Stimulated activated naive B cell treated with anti-CD40 and anti-IgM and Interleukin-4, amounts not matched to agents 10 μg/mL and 1 μg/mL and 100 μg/mL, for 72 hours (primary cell): ENCODE measurements at places on chromosomes 1 and 21.

DNA sequence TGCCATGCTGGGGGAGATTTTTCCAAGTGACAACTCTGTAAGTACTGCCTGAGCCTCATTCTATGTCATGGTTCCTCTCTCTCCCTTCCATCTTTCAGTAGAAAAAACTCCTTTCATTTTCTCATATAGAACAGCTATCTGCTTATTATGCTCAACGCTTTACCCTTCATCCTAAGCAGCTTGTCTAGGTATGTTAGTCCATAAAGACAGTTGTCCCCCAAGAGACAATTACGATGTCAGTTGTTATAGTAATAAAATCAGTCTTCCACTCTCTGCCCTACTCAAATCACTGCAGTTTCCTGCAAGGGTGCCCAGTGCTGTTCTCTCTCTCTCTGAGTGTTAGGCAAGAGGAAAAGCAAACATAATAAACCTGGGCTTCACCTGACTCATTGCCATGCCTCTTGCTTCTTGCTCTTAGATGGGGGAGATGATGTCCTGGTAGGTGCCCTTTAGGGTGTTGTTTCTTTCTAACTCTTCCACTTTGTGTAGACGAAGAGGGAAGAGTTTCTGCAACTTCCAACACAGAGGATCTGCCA, 59.4 kb downstream of the PAPPA2 start:
- DNase-seq = no peak

- DNase-seq = no peak
These were observed 438.0 kb upstream of the VAMP3 start for GRCh38 chr1:7333094-7333493.

- DNase-seq = peak; percentile 51
These were observed 3.6 kb upstream of the CYB561D1 start for GRCh38 chr1:109490029-109490933.

DNA sequence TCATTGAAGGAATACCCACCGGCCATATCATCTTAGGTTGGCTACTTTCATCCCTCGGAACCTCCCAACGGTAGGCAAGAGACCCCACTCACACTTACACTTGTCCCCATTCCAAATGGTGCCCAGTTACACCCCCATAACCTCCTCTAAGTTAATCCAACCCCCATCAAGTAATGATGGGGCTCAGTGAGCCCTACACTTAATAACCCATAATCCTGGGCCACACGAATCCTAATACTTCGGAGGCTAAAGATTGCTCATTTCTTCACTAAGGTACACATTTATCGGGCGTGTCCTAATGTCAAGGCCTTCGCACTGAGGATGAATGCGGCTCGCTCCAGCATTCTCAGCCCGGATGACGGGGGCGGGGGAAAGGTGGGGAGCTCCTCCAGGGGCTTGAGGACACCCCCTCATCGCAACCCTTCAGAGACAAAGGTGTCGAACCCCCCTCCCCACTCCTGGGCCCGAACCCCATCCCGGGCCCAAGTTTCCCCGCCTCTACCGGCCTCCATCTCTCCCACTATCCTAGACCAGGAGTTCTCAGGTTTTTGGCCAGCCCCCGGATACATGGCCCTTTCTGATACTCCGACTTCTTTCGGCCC, 435 bp downstream of the ILF2 start:
- no peak for DNase-seq

DNA sequence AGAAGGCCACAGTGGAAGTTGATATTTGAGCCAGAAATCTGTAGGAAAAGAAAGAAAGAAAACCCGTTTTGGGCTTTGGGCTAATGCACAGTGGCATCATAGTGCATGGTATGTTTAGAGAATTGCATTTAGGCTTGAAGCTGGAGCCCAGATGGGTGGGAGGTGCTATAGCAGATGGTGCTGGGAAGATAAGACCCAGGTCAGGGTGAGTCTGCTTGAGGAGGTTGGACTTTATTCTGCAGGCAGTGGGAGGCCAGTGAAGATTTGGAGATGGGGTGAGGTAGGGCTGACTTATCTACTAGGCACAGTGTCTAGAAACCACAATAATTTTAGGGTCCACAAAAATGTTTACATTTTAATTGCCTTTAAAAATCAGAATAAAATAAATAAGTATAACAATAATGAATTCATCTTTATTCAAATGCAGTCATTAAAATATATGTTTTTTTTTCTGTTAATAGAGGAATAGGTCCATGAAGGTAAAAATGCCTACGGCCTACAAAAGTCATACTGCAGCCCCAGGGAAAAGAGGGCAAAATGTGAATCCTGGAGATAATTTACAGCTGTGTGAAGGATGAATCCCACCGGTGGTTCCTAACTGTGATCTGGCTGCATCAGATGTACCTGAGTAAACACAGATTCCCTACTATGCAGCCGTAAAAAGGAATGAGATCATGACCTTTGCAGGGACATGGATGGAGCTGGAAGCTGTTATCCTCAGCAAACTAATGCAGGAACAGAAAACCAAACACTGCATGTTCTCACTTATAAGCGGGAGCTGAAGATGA, 8.7 kb downstream of the DNAJC6 start:
- DNase-seq = no peak

GRCh38 chr1:232474826-232475225, 155.1 kb downstream of the SIPA1L2 start:
- DNase-seq = no peak

GRCh38 chr1:162327788-162328165, 48.9 kb downstream of the SPATA46 start:
- no peak for DNase-seq

GRCh38 chr1:221335161-221336101, 406.5 kb downstream of the DUSP10 start:
- no peak for DNase-seq

GRCh38 chr1:182702826-182703524, 18.6 kb upstream of the RGS8 start:
- no peak for DNase-seq

DNA sequence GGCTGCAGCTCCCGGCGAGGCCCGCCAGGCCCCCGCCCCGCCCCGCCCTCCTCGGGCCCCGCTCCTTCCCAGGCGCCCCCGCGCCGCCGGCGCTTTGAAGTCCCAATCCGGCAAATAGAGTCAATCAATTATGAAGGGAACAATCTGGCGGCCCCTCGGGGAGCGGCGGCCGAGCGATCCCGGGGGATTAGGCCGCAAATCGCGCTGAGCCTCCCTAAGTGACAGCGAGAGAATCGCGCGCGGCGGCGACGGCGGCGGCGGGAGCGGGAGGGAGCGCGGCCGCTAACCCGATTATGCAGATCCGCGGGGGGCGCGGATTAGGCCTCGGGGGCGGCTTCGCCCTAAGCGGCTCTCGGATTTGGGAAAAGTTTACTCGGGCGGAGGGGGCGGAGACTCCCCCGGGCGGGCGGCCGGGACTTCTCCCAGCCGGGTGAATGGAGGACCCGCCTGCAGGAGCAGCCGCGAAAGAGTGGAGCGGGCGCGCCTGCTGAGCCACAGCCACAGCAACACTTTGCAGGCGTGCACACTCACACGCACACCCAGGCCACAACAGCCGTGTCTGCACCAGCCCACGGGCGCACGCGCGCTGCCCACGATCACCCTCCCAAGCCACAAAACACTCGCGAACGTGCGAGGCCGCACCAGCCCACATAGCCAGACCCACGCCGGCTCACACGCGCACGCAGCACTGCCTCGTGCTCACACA, 23.0 kb upstream of the DMBX1 start:
- DNase-seq = no peak

- DNase-seq = no peak
These were observed 12.6 kb upstream of the MRPS14 start for GRCh38 chr1:175035865-175036264.

DNA sequence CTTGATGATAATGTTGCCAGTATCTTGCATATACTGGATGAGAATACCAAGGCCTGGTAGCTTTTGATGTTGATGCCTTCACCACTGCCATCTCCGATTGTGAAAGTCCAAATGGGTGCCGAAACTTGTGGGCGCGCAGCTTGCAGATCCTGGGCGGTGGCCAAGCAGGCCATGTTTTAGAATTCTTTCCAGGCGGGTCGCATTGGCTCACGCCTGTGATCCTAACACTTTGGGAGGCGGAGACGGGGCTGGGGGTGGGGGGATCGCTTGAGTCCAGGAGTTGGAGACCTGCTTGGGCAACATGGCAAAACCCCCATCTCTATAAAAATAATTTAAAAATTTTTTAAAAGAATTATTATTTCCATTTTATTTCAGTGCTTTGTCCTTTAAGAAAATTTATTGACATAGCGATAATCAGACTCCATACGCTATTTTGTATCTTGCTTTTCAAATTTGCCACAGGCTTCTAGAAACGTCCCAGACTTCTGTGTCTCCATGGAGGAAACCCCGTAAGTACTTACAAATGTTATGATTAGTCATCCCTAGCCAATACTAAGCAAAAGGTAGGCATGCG, 592 bp upstream of the ZNF326 start:
- DNase-seq = no peak

DNA sequence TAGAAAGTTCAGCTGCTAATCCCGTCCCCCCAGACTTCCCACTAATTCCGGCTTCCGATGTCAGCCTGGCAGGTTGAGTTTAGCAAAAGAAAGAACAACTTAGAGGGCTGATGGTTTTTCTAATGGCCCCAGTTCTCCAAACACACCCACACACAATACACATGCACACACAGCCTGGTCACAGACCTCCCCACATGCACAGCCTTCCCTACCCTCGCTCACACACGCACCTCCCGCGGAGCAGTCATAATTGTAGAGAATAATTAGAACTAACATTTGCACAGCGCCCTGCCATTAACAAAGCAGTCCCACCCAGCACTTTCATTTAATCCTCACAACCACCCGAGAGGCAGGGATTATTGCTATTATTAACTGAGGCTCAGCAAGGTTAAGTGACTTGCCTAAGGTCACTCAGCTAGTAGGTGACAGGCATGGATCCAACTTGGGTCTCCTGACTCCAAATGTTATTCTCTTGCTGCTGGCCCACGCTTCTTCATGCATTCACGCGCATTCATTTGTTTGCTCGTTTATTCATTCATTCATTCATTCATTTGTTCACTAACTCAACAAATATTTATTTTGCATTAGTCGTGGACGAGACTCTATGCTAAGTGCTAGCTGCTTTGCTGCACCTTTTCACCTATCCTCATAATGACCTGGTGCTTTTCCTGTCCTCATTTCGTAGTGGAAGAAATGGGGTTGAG, 274.9 kb downstream of the FOXD2 start:
- DNase-seq = no peak

- no peak for DNase-seq
These were observed 9.4 kb downstream of the ZNF678 start for GRCh38 chr1:227572752-227573151.

DNA sequence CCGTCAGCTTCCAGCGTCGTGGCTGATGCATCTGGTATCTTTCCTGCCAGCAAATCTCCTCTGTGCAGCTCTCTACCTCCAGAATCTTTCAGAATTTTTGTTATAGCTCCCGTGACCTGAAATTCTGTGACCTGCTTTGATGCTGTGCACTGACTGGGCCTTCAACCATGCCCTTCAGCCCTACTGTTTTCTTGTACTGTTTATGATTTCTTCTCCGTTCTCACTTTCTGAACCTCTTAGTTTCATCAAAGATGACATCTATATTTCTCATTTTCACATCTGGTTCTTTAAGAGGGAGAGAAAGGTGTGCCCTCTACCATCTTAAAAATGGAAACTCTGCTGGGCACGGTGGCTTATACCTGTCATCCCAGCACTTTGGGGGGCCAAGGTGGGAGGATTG, 5.7 kb downstream of the PRDM15 start:
- no peak for DNase-seq

DNA sequence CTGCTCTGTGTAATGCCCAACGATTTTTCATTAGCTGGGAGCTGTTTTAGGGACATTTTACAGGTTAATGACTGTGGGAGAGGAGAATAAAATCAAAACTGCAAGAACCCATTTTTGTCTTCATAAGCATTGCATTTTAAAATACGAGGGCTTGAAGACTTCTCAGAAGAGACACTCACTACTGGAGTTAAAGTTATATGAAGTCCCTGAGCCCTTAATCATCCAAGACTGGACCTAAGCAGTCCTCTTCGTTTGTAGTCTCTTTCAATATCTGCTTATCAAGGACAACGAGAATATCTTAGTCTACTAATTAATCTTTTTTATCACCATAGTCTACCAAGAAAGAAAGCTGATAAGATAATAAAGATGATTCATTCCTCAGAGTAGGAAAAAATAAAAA, 176.9 kb upstream of the SGIP1 start:
- DNase-seq = no peak

GRCh38 chr1:241079047-241079446, 278.0 kb downstream of the RGS7 start:
- DNase-seq = no peak

- DNase-seq = no peak
These were observed 18.2 kb downstream of the TSNAX start for GRCh38 chr1:231546693-231547092.
